ENCODE measurements at places on chromosomes 12 and 14.

DNA sequence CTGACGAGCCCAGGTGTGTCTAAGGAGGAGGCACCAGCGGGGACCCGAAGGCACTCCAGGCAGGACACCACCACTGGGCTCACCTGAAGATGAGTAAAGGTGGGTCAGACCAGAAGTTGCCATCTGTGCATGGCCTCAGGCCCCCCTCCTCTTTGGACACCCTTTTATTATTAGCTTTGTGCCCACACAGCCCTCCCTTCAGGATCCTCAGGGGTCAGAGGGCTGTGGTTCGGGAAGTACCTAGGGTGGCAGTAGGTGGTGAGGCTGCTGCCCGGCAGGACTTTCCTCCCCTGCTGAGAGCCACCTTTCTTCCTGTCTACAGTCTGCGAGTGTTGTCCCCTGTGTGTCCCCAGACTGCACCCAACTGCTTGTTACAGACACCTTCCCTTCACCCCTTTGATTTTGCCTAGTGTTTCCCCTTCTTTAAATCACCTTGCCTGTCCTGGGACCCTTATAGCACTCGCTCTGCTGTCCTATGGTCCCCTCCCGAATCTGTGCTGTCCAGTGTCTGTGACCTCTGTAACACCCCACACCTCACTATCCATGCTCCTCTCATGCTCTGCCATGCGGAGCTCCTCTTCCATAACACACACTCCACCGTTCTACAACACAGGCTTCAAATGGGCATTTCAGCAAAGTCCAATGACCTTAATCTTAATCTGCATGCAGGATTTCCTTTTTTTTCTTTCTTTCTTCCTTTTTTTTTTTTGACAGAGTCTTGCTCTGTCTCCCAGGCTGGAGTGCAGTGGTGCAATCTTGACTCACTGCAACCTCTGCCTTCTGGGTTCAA, 25.7 kb downstream of the SOAT2 start:
- DNase-seq = no peak

GRCh38 chr14:76919431-76920330, 93.5 kb downstream of the LRRC74A start:
- peak; percentile 88 for DNase-seq

GRCh38 chr12:105296116-105297089, 34.1 kb upstream of the C12orf75 start:
- DNase-seq = no peak

GRCh38 chr12:109950625-109951024, 45.5 kb downstream of the GIT2 start:
- DNase-seq = no peak

DNA sequence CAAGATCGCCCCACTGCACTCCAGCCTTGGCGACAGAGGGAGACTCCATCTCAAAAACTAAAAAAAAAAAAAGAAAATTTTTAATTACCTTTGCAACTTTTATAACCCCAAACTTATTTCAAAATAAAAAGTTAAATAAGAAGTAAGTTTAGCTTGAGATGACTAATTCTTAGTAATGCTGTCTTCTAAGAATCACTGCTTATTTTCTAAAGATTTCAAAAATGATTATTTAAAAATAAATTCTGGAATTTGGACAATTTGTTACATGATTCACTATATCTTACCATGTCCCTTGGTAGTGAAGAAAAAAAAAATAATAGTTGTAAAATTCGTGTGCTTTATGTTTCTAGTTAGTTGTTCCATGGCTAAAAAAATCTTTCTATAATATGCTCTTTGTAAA, 11.6 kb upstream of the HECTD1 start:
- DNase-seq = peak; percentile 48
